WTC11 (cell line): ENCODE measurements at places on chromosomes 12 and 14. TPM values are rescaled to one million over a fixed set of nuclear protein-coding genes. Genes with fewer than 3 reads are reported as not detected.

GRCh38 chr14:68727315-68728047 lies 65.4 kb downstream of the ZFP36L1 start:
- no peak for DNase-seq

DNA sequence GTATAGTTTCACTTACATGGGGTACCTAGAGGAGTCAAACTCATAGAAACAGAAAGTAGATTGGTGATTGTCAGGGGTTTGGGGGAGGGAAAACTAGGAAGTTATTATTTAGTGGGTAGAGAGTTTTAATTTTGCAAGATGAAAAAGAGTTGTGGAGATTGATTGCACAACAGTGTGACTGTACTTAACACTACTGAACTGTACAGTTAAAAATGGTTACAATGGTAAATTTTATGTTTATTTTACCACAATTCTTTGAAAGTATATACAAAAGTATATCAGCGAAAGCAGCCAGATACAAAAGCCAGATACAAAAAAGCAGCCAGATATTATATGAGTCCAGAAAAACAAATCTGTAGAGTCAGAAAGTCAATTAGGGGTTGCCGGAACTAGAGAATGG lies 247.6 kb downstream of the IPO8 start:
- DNase-seq: no peak

DNA sequence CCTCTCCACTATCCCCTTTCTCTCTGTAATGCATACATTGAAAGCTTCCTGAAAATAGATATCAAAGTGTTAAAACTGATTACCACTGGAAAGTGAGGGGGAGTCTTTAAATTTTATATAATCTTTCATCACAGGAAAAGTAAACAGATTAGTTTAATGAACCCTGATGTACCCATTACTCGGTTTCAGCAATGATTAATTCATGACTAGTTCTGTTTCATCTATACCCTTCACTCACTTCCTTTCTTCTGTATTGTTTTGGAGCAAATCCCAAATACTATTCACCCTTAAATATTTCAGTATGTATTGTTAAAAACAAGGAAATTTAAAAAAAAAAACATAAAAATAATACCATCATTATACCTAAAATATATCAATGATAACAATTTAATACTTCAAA lies 67.3 kb upstream of the TMCC3 start:
- no peak for DNase-seq

- DNase-seq: peak; percentile 77
Measured at GRCh38 chr12:58176296-58176869, 235.0 kb downstream of the ATP23 start.

GRCh38 chr12:39805651-39806050 lies 186.0 kb upstream of the ABCD2 start:
- DNase-seq: no peak

DNA sequence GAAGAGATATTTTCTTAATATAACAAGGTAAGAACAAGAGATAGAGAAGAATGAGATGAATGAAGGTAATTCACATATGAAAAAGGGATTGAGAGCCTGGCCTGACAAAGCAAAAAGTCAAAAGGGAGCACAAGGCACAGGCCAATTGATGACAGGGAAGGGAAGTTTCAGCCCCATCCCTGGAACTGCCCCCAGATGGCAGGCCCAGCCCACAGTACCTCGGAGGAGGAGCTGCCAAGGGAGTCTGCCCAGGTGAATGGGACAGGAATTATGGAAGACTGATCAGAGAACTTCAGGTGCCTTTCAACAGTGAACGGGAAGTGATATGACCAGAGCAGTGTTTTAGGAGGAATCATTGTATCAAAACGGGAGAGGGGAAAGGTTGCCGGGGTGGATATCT lies 15.7 kb downstream of the SNRPF start:
- peak; percentile 20 for DNase-seq

GRCh38 chr12:27619308-27619707 lies 76.9 kb upstream of the REP15 start:
- DNase-seq: no peak

- DNase-seq: no peak
Measured at GRCh38 chr14:104361101-104361591, 218.4 kb upstream of the C14orf180 start.

DNA sequence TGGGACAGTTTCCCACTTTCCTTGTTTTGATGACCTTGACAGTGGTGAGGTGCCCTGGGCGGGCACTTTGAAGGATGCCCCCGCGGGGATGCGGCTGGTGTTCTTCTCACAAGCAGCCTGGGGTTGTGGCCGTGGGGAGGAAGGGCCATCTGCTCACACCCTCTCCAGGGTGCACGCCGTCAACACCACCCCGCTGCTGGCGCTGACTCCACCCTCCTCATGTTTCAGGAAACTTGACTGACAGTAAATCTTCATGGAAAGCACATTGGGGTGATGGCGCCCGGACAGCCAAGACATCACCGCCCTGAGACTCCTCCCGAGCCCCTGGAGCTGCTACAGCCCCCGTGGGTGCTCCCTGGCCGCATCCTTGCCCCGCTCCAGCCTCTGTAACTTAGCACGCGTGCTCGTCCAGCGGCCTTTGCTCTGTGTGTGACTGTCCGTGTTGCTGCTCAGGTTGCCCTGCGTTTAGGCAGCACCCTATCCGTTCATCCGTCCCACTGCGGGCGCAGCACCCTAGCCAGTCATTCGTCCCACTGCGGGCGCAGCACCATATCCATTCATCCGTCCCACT lies 150.2 kb upstream of the C14orf180 start:
- DNase-seq: no peak

DNA sequence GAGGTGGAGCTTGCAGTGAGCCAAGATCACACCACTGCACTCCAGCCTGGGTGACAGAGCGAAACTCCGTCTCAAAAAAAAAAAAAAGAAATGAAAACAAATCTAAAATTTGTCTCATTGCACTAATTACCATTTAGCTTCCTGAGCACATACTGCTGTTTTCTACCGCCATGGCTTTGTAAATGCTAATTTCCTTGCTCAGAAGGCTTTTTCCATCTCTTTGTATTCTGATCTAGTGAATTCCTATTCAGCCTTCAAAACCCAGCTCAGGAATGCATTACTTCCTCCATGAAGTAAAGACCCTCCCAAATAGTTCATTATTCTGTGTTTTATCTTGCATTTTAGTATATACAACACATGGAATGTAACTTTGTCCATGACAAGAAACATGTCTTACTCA lies 33.6 kb downstream of the CEP83 start:
- no peak for DNase-seq

- DNase-seq: no peak
Measured at GRCh38 chr12:92930421-92930820, 1.3 kb upstream of the EEA1 start.

GRCh38 chr14:73997944-73998447 lies 21.1 kb downstream of the ENTPD5 start:
- DNase-seq: no peak

DNA sequence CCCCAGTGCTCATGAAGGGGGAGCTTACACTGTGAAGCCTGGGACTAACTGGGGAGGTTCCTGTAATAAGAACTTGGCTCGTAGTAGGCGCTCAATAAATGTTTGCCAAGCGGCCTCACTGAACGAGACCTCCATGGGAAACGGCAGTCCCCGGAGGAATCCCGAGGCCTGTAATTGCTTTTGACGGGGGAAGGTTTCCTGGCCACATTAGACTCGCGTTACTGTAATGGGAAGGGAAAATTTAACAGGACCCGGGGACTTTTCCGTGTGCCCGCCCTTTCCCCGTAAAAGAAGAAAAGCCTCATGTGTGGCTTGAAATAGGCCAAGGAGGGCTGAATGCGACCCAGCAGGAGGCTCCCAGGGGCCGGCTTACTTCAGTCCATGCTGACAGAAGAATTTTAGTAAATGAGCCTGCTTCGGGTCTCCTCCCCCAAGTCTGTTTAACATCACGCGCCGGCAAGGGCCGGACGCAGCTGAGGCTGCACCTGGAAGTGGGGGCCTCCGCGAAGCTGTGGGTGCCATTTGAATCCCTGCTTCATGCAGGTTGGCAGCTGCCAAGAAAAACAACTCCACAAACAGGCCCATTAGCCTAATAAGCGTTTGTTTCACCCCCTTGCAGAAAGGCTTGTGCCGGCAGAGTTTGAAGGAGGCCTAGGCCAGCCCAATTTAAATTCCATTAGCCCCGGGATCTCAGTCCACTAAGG lies 39.8 kb upstream of the PWP1 start:
- DNase-seq: peak; percentile 75

TAS2R14 gene
- total RNA-seq: 1.1 to 1.3 TPM (median 1.1 TPM) in 3 replicates

DIO2 gene
- 0.02 to 0.04 TPM (median 0.02 TPM) in 3 replicates for total RNA-seq

LMBR1L gene
- 52.8 to 78.2 TPM (median 53.1 TPM) in 3 replicates for total RNA-seq

ZNF410 gene
- 19.3 to 21.0 TPM (median 20.5 TPM) in 3 replicates for total RNA-seq

RPL10L gene
- not detected in 3 replicates for total RNA-seq

P2RX2 gene
- total RNA-seq: 1.6 to 2.6 TPM (median 2.1 TPM) in 3 replicates

IFNG gene
- total RNA-seq: 0.21 to 0.42 TPM (median 0.34 TPM) in 3 replicates

GLI1 gene
- 16.2 to 19.1 TPM (median 16.7 TPM) in 3 replicates for total RNA-seq

MSI1 gene
- total RNA-seq: 64.5 to 71.9 TPM (median 71.5 TPM) in 3 replicates

EP400 gene
- total RNA-seq: 73.0 to 76.7 TPM (median 75.8 TPM) in 3 replicates

PRPF39 gene
- total RNA-seq: 32.3 to 39.3 TPM (median 34.4 TPM) in 3 replicates

FBLN5 gene
- total RNA-seq: 2.7 to 4.0 TPM (median 3.6 TPM) in 3 replicates

NFE2 gene
- 2.4 to 3.0 TPM (median 3.0 TPM) in 3 replicates for total RNA-seq

TMPRSS12 gene
- total RNA-seq: not detected in 3 replicates
